ENCODE measurements at places on chromosomes 1 and 21. TPM values are rescaled to one million over a fixed set of nuclear protein-coding genes. Genes with fewer than 3 reads are reported as not detected.
A peak's percentile ranks its signal among the peaks of the same experiment; 100 is the strongest.

- DNase-seq, result no peak
Observed at GRCh38 chr1:55233145-55233777, 18.1 kb upstream of the USP24 start.

- DNase-seq, result peak; percentile 4
Observed at GRCh38 chr21:24045775-24046215, 1561.5 kb downstream of the MRPL39 start.

- no peak for DNase-seq
Observed at GRCh38 chr1:45930258-45931150, 127.1 kb downstream of the MAST2 start.

DNA sequence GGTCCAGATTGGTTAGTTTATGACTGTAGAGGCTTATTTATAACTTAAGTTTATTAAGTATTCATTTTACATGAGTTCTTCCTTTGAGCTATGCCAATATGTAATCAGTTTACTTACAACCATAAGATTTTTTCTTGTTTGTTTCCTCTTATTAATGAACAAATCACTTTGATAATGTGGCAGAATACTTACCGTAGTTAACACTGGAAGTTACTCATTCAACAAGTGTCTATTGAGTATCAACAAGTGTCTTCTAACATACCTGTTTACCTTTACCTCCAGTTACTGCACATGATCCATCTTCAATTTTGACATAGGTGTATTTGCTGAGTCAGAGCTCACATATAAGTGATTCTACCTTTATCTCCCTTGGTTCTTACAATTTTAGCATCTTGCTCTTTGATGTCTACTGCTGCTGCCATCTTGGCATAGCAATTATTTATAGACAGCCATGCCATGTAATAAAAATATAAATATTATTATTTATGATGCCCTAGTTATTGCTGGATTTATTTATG, 205.7 kb downstream of the NCAM2 start:
- DNase-seq, result no peak

DNA sequence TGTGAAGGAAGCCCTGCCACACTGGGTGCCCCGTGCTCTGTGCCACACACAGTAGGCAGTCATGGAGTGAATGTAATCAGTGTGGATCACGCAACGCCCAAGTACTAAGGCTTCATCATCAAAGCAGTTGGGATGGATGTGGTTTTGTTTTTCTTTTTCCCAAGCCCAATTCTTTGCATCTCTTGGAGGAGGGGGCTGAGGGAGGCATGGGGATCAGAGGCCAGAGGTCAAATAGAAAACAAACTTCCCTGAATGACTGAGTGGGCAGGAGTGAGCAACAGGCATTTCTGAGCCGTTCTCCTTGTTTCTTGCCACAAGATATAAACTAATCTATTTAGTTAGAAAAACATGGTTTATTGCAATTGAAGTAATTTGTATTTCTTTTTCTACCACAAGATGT, 85.3 kb downstream of the TRABD2B start:
- no peak for DNase-seq

DNA sequence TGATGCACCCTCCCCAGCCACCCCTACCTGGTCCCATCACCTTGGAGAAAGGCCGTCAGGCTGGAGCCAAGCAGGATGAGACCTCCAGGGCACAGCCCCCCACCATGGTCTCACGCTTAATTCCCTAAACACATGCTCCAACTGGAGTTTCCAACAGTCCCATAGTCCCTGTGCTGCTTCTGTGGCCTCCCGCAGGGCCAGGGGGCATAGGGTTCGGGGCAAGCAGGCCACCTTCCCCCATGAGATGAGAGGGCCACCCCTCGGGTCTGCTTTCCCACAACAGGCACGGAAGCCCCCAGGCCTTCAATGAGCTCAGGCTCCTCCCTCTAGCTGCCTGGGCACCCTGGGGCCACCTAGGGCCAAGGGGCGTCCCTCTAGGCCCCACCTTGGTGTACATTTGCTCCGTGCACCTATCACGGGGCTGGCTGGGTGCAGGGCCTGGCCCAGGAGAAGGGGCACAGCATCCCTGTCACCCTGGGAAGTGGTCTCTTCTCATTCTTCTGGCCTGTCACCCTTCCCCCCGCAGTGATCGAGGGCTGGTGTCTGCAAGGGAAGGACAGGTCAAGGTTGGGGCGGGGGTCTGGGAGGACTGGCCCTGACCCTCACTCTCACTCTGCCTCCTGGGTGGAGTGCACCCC, 42.4 kb downstream of the TRIM11 start:
- DNase-seq, result no peak

- no peak for DNase-seq
Observed at GRCh38 chr1:205491794-205492193, 12.7 kb upstream of the CDK18 start.

GRCh38 chr21:25360593-25360992, 246.7 kb downstream of the MRPL39 start:
- DNase-seq, result no peak

- no peak for DNase-seq
Observed at GRCh38 chr1:30383221-30383711, 340.1 kb downstream of the MATN1 start.

DNA sequence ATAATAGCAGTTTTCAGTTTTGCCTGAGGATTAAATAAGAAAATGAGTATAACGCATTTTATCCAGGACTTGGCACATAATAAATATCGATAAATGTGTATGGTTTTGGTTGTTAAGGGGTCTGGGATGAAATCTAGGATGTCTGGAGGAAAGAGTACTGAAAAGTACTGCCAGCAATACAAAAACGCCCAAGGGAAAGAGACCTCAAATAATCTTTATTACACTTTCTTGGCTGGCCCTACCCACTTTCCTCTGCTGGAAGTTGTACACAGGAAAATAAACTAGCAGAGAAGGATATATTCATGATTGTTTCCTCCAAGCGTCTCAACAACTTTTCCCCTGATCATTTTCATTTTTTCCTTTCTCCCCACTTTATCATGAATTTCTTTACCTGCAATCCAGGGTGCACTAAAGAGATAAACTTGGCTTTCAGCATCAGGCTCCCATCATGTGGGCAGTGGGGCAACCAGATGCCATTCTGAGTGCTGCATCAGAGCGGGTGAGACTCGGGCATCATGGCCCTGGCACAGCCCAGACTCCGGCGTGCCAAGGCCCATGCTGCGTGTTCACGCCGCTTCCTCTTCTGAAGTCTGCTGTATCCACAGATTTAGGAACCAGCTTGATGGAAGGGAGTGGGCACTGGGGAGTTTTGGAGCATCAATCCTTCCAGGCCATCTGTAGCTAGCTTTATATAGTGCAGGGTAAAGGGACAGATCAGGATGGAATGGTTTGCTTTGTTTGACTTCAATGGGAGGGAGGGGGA, 35.8 kb upstream of the PLXNA2 start:
- DNase-seq, result no peak

- no peak for DNase-seq
Observed at GRCh38 chr1:100430325-100430756, 78.0 kb downstream of the CDC14A start.

DNA sequence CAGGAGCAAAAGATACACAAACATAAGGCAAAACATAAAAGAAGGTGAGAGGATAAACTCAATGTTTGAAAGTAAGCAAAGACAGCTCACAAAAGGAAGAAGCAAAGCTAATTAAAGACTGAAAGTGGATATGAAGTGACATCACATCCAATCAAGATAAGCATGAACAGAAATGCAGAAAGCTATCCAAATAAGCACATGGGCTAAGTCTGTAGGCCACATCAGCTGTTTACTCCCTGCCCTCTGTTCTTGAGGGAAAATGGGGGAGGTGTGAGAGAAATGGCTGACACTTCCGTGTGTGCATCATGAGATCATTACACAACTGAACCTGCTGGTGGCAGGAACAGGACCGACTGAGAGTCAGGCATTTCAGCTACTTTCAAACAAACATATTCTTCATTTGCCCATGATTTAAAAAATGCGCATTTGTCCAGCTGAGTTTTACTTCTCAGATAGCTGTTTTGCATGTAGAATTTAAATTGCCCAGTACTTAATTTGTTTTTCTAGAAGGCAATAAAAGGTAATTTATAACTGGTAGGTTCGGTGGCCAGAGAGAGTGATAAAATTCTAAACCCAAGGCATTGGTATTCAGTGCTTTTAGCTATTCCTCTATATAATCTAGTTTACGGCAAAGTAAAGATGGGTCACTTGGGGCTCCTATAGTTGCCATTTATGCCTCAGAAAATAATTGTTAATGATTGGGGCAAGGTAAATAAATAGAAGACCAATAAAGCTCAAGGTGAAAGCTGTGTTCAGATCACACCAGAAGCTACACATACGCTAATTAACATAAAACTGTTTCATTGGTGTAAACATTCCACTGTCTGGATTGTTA, 27.2 kb upstream of the MAN1A2 start:
- DNase-seq, result no peak

Gene TARBP1
- 27.6 TPM for total RNA-seq

GRCh38 chr1:207579436-207579799, 65.5 kb upstream of the CR1L start:
- DNase-seq, result no peak

Gene EDARADD
- total RNA-seq, result 8.2 TPM

Gene TENT5C
- total RNA-seq, result 5.8 TPM

GRCh38 chr1:7808253-7808844, 24.3 kb downstream of the PER3 start:
- no peak for DNase-seq

- no peak for DNase-seq
Observed at GRCh38 chr21:42397746-42398394, 2.0 kb upstream of the TMPRSS3 start.

Gene NAV1
- total RNA-seq, result 1.3 TPM

GRCh38 chr1:160858097-160858496, 4.6 kb downstream of the CD244 start:
- no peak for DNase-seq

- no peak for DNase-seq
Observed at GRCh38 chr1:18938008-18938706, 18.3 kb downstream of the IFFO2 start.

Gene TSTD1
- 25.6 TPM for total RNA-seq

DNA sequence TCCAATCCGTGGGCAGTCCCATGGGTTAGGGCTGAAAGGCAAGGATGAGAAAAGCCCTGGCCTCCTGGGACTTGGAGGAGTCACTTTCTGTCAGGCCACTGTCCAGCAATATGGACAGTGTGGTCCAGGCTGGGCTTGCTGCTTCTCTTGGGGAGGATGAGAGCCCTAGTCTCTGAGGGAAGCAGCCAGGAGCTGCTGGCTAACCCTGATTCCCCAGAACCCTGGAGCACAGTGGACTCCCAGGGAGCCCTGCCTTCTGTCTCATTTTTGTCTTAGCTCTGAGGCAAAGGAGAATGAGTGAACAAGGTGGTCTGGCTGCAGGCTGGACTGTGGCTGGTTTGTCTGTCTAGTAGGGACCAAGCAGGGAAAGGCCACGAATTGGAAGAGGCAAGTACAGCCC, 23.8 kb upstream of the EDN2 start:
- DNase-seq, result no peak

Gene EDN2
- not detected for total RNA-seq

Gene SASS6
- total RNA-seq, result 6.5 TPM

Gene RCAN1
- total RNA-seq, result 17.3 TPM

DNA sequence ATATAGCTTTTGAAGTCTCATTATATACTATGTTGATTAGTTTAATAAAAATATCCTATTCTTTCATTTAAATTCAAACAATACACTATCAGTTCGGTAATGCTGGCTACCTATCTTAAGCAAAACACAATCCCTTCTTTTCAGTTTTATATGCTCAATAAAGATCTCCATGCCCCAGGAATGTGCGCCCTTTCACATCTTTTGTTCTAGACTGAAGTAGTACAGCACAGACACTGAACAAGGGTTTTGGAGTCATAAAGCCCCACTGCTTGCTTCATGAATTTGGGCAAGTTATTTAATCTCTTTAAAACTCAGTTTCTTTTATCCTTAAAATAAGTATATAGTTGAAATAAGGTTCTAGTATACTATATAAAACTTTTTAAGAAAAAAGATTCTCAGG, 22.4 kb downstream of the SYDE2 start:
- DNase-seq, result no peak

GRCh38 chr1:24702511-24703293, 42.5 kb upstream of the CLIC4 start:
- no peak for DNase-seq

Gene PM20D1
- not detected for total RNA-seq

Gene KHDRBS1
- 191 TPM for total RNA-seq

Gene KIAA0319L
- 17.4 TPM for total RNA-seq

DNA sequence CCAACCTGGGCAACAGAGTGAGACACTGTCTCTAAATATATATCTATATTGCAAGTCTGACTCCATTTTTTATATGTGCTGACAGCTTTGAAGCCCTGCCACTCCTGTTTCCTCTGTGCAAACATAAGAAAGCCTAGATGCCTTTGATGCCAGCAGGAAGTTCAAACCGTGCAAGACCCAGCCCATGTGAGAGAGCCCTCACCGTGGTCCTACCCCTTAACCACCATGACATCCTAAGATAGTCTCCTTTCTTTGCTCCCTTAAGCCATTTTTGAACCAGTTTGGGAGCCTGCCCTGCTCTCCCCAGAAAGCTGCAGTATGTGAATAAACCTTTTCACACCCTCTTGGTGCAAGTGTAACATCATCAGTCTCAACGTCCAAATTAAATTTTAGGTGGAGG, 3.7 kb upstream of the DIPK1A start:
- DNase-seq, result peak; percentile 20

Gene B4GALT2
- total RNA-seq, result 32.1 TPM

- no peak for DNase-seq
Observed at GRCh38 chr21:45220071-45220481, 67.6 kb downstream of the POFUT2 start.

GRCh38 chr1:223824712-223825111, 21.0 kb downstream of the TP53BP2 start:
- DNase-seq, result no peak

Gene TDRD5
- not detected for total RNA-seq

GRCh38 chr1:214898161-214898560, 184.4 kb upstream of the KCNK2 start:
- DNase-seq, result no peak

DNA sequence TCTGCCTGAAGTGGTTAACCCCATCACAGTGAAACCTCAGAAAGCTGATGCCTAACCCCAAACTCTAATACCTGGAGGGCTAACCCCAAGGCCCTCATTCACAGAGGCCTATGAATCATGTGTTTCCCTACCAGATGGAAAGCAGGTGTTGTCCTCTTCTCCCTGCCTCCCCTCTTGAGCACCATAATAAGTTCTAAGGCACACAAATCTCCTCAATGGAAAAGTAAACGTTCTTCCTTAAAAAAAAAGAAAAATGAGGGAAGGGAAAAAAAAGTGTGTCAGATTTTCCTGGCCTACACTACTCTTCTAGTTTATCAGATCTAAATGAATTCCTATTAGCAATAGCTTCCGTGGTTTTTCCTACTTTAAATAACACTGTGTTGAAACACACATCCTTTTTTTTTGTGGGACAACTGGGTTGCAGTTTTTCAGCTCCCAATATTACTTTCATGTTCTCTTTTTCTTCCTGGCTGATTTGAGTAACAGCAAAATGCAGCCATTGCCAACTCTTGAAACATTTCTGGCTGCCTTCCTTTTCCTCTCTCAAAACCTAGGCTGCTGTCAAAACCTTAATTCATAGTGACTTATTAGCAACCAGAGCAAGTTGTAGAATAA, 43.2 kb downstream of the SLC44A3 start:
- DNase-seq, result no peak

- DNase-seq, result no peak
Observed at GRCh38 chr21:30443226-30443625, 3.2 kb downstream of the KRTAP15-1 start.

- DNase-seq, result no peak
Observed at GRCh38 chr21:36059823-36060158, 535 bp downstream of the SETD4 start.

- DNase-seq, result no peak
Observed at GRCh38 chr1:246597340-246597739, 31.1 kb downstream of the CNST start.

Gene IGSF5
- total RNA-seq, result not detected
